ENCODE measurements at places on chromosomes 6 and 20. TPM values are rescaled to one million over a fixed set of nuclear protein-coding genes. Genes with fewer than 3 reads are reported as not detected.

Gene SUN5
- total RNA-seq: not detected

Gene POU3F2
- not detected for total RNA-seq

Gene TXLNB
- total RNA-seq: not detected

Gene PCK1
- total RNA-seq: not detected

Gene KCNG1
- 10.5 TPM for total RNA-seq

Gene CDH22
- total RNA-seq: not detected

Gene LINC00237
- total RNA-seq: not detected

- DNase-seq: no peak
Observed at GRCh38 chr6:148343047-148343782, 577 bp downstream of the SASH1 start.

GRCh38 chr20:14444106-14444505 lies 106.7 kb upstream of the FLRT3 start:
- no peak for DNase-seq

DNA sequence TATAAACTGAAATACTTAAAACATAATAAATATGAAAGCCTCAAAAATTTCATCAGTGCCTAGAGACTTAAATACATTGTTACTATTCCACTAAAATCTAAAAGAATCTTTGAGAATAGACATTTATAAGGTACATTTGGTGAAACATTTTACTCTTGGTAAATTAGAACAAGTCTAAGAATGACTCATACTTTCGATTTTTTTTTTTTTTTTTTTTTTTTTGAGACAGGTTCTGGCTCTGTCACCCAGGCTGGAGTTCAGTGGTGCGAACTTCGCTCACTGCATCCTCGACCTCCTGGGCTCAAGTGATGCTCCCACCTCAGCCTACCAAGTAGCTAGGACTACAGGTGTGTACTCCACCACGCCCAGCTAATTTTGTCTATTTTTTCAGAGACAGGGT lies 6.4 kb downstream of the FUCA2 start:
- no peak for DNase-seq

- DNase-seq: peak; percentile 39
Observed at GRCh38 chr6:169452117-169452868, 198.6 kb upstream of the THBS2 start.

GRCh38 chr6:93962566-93962965 lies 543.2 kb upstream of the EPHA7 start:
- DNase-seq: no peak

DNA sequence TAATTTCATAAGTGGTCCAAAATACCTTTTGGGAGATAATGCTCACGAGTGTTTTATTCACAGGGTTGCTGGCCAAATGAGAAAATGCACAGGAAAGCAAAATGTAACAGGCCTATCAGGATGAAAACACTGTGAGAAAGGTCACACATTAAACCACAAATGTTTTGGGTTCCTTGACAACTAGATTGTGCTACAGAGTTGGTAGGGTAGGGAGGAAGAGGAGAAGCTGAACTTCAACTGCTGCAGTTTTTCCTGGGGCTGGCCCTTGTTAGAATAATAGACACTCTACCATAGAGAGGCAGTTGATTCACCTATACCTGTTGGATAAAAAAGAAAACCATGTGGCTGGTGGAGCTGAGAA lies 28.1 kb upstream of the PAQR8 start:
- no peak for DNase-seq

GRCh38 chr6:129493354-129493902 lies 216.5 kb downstream of the ARHGAP18 start:
- peak; percentile 57 for DNase-seq

GRCh38 chr6:8860671-8861070 lies 425.3 kb upstream of the SLC35B3 start:
- DNase-seq: peak; percentile 69

- DNase-seq: peak; percentile 1
Observed at GRCh38 chr6:108497883-108498282, 62.8 kb upstream of the FOXO3 start.

DNA sequence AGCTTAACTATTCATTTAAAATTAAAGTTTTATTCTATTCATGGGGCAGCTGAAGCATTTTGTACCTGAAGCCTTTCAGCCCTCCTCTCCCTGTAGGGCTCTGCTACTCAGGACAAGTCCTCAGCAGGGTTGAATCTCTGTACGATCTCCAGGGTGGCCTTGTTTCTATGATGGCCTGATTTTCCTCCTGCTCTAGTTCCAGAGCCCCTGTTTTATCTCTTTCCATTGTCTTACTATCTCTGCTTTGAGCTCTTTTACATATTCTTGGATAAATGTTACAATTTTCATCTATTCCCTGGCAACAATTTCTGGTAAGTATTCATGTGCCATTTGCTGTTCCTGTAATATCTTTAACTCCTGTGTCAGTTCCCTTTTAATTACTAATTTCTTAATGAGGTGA lies 19.8 kb upstream of the MYL9 start:
- DNase-seq: no peak

DNA sequence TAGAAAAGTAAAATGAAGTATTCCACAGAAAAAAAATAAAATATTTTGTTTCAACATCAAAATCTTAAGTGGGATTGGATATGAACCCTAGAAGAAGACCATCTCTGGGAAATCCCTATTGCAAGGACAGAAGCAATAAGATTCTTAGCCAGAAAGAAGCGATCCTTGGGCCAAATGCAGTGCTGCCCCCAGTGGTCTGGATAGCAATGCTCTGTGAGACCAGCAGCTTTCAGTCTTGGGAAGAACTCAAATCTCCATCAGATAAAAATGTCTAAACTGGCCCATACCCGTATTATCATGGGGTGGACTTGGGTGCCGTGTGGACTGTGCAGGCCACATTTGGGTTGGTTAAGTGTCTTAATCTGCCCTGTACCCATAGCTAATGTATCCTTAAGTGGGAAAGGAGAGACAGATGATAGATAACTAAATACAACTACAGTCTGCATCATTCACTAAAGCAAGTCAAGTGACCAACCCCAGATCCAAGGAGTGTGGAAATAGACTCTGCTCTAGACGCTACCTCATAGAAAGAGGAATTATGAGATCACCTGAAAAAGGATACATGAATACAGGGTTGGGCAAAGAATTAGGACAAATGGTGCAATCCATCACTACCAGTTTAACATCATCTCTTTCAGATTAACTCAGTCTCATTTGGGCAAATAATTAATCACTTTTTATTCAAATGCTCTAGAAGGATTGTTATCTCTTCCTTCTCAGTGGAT lies 38.9 kb upstream of the SNAP25 start:
- DNase-seq: no peak

DNA sequence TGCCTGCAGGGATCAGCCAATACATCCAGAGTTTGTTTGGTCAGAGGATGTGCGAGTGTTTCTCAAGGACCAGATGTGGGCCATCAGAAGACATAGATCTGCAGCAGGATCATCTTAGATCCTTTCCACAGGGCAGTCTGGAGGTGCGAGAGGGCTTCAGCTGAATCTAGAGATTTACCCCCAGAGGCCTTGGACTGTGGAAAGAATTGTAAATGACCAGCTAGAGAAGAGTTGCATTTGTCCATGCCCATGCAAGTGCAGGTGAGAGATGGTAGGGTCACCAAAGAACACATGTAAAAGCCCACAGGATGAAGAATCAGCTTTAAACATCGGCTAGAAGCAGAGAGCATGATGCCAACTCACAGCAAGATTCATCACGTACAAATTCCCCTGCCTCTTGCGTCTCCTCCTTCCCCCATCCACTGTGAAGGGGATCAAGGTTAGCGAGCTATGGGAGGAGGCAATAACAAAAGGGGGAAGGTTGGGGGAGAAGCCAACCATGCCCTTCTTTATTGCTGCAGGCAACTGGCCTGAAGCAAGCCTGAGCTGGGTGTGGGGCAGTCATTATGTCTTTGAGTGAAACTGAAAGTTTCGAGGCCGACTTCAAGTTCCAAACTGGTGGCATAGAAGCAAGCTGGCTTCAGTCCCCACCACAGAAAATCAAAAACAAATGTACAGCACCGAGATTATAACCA lies 83.5 kb downstream of the SCML4 start:
- no peak for DNase-seq

DNA sequence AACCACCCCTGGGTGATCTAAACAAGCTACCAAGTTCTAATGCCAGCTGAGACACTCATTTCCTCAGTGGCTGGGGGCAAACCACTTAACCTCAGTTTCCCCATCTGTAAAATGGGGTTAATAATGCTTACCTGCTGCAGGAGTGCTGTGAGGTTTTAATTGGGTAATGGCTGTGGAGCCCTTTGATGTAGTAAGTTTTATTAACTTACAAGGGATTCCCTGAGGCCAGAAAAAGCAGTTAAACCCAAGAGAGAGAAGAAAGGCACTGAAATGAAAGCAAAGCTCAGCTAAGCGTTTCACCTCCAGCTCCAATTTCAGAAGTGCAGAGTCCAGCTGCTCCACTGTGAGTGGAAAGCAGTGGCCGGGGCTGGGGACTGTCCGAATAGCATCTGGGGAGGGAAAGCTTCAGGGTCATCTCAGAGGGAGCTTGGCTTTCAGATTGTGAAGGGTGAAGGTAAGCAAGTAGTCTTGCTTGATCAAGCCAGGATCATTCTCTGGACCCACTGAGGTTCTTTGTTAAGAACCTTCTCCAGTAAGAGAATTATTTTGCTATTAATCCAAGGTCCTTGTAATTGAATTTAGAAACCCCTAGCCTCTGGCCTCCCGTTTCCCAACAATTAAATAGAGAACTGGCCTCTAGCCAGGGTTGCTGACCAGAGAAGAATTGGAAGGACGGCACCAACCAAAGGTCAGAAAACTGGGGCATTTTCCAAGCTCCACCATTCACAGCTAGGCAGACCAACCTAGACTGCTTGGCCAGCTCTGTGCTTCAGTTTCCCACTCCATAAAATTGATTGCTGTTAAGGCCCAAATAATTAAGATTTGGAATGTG lies 20.9 kb upstream of the TCP11 start:
- no peak for DNase-seq

GRCh38 chr6:31878222-31878621 lies 575 bp downstream of the SLC44A4 start:
- DNase-seq: no peak

DNA sequence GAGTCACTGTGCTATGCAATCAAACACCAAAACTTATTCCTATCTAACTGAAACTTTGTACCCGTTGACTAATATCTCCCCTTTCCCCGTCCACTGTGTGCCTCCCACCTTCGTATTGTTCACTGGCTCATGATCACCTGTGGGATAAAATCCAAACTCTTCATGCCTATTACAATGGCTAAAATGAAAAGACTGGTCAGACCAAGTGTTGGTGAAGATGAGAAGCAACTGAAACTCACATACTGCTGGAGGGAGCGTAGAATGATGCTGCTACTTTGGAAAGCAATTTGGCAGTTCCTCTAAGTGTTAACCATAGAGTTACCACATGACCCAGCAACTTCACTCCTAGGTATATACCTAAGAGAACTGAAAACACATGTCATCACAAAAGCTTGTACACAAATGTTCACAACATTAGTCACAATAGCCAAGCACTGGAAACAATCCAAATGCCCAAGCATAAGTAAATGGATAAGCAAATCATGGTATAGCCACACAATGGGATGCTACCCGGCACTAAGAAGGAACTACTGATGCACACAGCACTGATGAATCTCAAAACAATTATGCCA lies 13.1 kb downstream of the RPS10 start:
- no peak for DNase-seq

DNA sequence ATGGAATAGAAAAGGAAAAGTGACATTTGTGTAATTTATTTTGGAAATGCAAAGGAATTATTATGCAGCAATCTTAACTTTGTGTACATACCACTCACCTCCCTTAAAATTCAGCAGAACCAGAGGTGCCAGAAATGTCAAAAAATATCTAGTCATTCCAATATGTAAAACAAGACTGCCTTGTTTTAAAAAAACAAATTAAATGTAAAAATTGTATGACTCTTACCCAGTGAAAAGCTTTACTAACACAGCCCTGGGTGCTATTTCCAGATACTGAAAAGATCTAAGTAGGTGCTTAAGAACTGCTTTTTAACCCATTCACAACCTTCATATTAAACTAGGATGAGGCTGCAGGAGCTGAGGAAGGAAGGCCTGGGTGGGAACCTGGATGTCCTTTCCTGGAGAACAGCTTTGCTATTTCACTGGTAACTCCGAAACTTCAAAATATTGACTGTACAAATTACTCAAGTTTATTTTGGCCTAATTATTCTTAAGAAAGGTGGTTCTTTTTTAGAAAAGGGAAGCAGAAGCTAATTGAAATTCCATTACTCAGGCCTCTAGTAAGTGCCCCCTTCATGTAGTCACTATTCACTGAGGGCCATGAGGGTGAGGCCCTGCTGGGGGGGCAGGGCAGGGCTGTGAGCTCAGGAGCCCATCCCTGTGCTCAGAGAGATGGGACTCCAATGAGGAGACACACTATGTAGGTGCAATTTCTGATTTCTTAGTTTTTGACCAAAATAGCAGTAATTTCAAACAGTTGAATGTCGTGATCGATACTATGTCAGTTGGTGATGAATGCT lies 139.6 kb downstream of the MAP3K4 start:
- no peak for DNase-seq

DNA sequence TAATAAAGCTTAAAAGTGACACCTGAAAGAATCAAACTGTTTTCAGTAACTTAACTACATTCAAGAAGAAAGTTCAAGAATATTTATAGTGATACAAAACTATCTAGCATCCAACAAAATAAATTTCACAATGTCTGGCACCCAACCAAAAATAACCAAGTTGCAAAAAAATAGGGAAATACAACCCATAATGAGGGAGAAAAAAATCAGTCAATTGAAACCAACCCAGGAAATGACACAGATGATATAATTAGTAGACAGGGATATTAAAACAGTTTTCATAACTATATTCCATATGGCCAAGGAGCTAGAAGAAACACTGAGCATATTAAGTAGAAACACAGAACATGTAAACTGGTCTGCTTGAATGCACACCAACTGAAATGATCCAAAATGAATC lies 120.2 kb upstream of the BEND3 start:
- DNase-seq: no peak

DNA sequence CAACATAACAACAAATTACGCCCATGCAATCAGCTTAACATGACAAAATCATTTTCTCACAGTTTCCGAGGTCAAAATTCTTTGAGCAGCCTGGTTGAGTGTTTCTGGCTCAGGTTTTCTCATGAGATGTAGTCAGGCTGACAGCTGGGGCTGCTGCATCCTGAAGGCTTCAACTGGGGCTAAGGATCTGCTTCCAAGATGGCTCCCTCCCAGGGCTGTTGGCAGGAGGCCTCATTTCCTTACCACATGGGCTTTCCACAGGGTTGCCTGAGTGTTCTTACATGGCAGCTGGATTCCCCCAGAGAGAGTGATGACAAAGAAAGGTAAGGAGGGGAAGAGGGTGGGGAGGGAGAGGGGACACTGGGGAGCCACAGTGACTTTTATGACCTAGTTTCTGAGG lies 63.1 kb upstream of the NNAT start:
- no peak for DNase-seq

- DNase-seq: no peak
Observed at GRCh38 chr6:136030131-136030530, 178.6 kb downstream of the PDE7B start.

DNA sequence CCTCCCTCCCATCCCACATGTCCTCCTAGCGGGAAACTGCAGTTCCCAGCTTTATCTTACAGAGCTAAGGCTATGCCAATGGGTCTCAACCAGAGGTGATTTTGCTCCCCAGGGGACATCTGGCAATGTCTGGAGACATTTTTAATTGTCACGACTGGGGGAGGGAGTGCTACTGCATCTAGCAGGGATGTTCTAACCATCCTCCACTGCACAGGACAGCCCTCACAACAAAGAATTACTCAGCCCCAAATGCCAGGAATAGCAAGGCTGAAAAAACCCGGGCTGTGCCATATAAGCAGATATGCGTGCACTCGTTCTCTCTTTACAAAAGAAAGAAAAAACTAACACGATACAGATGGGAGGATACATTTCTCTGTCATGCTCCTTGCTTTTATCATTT lies 8.5 kb downstream of the MRPS18A start:
- DNase-seq: no peak

- no peak for DNase-seq
Observed at GRCh38 chr6:48883116-48883515, 579.9 kb downstream of the MMUT start.
